ENCODE measurements at places on chromosomes 12 and 14.
A peak's percentile ranks its signal among the peaks of the same experiment; 100 is the strongest.

DNA sequence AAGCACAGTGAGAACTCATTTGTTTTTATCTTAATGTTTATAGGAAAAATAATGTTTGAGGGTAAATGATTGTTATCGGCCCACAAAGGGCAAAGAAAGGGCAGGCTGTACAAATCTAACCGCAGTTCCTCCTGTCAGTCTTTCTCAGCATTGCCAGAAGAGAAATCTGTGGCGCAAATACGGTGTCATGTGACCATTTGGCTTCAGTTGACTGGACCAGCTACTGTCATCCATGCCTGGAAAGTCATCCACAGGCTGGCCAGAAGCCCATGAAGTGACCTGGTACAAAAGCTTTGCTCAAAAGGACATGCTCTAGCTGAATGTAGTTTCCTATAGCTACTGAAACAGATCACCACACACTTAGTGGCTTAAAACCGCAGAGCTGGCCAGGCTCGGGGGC is 43.6 kb downstream of the HCAR2 start:
- no peak for DNase-seq

GRCh38 chr14:74542056-74542685 is 48.6 kb downstream of the ISCA2 start:
- no peak for DNase-seq

DNA sequence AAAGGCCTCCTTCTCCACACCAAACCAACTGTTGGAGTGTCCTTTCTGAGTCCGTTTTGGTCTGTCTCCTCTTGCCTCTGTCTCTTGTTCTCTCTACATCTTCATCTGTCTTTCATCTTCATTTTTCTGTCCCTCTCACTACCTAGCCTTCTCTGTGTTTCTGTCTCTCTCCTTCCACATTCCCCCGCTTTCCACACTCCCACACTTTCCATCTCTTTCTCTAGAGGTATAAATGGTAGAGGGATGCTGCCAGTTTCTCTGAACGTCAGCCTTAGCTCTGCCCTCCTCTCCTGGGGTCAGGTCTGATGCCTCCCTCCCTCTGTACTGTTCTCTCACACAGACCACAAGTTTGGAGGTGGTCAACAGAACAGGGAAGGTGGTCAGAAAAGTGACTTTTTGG is 42.9 kb downstream of the SMUG1 start:
- DNase-seq: no peak

- DNase-seq: no peak
Measured at GRCh38 chr14:31388687-31389413, 31.5 kb downstream of the HEATR5A start.

DNA sequence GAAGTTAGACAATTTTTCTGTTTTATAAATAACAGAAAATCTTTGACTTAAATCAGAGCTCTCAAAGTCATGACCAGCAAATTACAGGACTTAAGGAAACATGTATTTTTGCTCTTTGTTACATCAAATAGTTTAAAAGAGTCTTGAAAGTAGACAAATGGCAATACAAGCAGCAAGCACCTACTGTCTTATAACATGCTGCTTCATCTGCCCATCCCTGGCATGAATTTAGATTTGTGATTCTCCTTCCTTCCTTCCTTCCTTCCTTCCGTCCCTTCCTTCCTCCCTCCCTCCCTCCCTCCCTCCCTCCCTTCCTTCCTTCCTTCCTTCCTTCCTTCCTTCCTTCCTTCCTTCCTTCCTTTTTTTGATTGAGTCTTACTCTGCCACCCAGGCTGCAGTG is 715.6 kb upstream of the FLRT2 start:
- no peak for DNase-seq

DNA sequence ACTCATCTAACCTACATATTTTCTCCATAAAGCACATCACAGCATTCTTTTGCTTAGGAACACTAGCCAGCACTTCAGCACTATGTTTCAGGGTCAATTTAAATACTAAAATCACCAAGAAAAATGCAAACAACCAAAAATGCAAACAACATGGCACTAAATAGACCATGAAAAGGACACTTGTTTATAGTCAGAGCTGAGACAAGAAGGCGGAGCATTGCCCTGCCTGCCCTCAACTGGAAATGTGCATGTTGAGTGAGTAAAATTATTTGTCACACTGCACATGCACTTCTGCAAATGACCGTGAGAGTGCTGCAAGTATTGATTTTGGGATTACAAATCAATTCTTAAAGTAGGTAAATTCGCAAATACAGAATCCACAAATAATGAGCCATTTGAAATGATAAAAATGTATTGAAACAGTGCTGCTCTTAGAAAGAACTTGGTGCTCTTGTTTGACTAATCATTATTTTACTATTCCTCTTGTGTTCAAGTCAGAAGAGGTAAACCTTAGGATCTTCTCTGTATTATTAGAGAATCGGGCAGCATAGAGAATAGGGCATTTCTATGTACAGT is 34.8 kb downstream of the CFAP251 start:
- DNase-seq: no peak

DNA sequence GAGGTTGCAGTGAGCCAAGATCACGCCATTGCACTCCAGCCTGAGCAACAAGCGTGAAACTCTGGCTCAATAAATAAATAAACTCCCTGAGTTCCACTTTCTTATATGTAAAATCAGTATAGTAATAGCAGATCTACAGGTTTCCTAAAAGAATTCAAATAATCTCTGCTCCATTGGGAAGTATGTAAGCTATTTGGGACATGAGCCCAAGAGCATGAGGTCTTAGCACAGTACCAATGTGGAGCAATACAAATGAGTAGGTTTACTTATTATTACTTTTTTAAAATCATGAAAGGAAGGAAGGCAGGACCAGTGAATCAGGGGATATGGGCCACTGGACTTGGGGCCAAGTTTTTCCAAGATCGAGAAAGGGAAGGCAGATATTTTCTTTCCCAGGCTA is 216.9 kb upstream of the DIO2 start:
- DNase-seq: no peak

GRCh38 chr14:93706360-93706955 is 81.8 kb downstream of the PRIMA1 start:
- DNase-seq: peak; percentile 71

GRCh38 chr14:104968541-104969401 is 9.4 kb downstream of the AHNAK2 start:
- no peak for DNase-seq

- no peak for DNase-seq
Measured at GRCh38 chr12:81021834-81022233, 56.0 kb upstream of the ACSS3 start.

- DNase-seq: no peak
Measured at GRCh38 chr12:26077915-26078702, 46.7 kb downstream of the BHLHE41 start.

DNA sequence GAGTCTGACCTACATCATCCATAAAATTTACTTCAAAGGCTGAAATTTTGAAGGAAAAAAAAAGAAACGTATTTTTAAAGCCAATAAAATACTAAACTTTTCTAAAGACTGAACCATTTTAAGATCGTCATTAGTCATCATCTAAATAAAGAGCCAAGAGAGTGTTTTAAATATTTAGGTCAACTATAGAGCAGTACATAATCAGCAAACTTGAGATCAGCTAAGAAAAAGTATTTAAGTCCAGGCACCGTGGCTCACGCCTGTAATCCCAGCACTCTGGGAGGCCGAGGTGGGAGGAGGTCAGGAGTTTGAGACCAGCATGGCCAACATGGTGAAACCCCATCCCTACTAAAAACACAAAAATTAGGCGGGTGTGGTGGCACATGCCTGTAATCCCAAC is 35.5 kb downstream of the HECTD1 start:
- DNase-seq: no peak

DNA sequence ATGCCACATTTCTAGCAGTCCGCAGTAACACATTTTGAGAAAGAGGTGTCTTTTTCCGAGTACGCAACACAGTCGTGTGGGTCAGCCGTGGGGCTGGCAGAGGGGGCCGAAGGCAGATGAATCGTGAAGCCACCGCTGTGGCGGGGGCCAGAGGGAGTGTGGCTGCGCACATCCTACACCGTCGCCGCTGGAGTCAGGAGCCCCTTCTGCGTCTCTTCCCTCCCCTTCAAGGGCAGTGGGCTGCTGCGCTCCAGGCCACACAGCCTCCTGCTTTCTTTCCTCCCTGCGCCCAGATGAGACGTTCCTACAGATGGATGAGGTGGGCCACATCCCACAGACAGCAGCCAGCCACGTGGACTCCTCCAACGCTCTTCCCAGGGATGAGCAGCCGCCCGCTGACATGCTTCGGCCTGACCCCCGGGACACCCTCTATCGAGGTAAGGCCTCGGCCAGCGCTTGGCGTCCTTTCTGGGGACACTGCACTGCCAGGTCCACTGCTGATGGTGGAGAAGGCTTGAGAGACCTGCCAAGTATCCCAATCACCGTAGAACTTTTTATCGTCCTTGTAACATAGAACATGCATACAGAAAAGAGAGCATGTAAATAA is 89.8 kb downstream of the B4GALNT3 start:
- DNase-seq: peak; percentile 73

DNA sequence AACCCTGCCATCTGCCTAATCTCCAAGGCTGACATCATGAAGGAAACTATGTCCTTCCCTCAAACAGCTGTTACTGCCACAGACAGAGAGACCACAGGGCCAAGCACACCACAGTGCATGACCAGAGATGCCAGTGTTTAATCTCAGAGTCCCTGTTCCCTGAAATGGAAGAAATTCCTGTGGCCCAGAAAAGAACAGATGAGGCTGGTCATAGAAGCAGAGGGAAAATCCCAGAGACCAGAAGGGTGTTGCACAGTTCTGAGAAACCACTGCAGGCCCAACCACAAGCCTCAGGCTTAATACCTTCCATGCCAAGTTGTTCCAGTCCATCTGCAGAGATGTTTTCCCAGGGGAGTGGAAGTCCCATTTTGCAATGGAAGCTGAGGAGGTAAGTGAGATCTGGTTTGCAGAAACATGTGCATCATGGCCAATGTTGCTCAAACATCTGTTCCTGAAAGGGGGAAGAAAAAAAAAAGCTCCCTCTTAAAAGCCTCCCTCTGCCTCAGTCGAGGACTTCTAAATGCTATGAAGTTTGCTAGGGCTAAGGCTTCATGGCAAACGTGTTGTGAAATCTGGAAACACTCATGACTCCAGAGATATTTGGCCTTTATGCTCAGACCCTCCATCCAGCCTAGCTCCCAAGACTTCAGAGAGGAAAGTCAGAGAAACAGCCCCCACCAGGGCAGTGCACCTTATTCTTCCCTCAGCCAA is 98.6 kb downstream of the SCARB1 start:
- DNase-seq: no peak

DNA sequence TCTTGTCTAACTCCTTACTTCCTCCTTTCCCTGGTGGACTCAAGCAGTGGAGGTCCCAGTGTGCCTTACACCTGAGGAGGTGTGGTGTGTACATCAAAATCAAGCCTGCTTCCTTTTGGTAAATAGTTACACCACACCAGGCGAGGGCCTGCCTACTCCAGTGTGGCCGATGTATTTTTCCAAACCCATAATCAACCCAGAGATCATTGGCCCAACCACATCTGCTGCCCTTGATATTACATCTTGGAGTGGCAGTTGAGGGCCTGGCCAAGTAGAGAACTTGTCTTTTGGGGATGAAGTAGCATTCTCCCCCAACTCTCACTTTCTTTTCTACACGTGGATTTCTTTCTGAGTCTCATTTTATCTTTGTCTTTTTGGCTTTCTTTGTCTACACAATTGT is 187.4 kb downstream of the EFCAB11 start:
- no peak for DNase-seq

GRCh38 chr14:55256586-55256985 is 14.6 kb upstream of the FBXO34 start:
- DNase-seq: no peak

DNA sequence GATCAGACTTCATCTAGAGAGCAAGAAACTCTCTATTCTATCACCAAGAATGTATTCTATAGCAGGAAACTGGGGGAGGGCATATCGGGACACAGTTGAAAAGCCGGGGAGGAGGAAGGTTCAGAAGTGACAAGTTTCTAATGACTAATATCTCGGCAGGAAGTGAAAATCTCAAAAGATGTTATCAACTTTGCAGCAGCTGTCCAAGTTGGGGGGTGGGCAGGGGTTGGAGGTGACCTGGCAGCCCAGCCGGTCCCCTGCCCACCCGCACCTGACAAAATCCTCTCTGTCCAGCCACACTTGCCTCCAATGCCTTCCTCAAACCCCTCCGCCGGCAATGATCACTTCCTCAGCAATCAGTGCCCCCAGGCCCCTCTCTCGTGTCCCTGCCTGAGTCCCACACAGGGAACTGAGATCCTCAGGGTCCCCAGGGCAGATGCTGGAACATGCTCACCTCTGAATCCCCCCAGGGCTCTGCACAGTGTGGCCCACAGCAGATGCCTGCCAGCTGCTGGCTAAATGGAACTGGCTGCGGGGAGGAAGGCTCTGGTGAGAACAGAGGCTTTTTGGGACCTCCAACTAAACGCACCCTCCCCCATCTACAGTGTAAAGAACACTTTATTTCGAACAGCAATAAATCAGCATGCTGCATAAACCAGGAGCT is 43.9 kb downstream of the CCDC88C start:
- no peak for DNase-seq

GRCh38 chr12:52903285-52903854 is 1.5 kb downstream of the KRT8 start:
- peak; percentile 92 for DNase-seq

- no peak for DNase-seq
Measured at GRCh38 chr14:56885825-56886224, 75.5 kb upstream of the OTX2 start.

DNA sequence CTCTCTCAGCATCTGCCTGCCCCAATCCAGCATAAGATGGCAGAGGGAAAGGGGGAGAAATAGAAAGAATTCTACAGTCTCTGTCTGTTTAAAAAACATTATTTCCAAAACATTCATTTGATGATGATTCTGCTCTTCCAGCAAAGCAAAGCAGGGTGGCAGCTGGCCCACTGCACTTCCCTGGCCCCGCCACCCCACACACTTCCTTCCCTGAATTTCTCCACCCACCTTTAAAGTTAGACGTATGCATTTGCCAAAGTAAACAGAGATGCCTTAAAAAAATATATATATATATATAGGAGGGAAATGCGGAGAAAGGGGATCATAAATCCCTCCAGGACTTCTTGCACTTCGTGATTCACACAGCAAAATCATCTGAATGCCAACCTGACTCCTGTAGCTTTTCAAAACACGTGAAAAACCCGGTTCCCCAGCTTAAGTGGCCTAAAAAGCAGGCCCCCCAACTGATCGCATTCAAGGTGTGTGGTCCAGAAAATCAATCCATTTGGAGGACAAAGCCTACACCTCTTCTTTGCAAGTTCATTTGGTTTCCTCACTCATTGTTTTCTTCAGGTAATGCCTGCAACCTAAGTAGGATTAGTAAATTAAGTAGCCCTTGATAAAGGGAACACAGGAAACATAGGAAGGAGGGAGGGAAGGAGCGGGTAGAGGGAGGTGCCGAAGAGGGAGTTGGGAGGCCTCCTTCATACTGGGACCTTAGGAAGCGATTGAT is 68.8 kb downstream of the LLPH start:
- no peak for DNase-seq

All from osteocyte (in vitro differentiated cells).